ENCODE measurements at places on chromosomes 7 and 10.
A peak's percentile ranks its signal among the peaks of the same experiment; 100 is the strongest.

DNA sequence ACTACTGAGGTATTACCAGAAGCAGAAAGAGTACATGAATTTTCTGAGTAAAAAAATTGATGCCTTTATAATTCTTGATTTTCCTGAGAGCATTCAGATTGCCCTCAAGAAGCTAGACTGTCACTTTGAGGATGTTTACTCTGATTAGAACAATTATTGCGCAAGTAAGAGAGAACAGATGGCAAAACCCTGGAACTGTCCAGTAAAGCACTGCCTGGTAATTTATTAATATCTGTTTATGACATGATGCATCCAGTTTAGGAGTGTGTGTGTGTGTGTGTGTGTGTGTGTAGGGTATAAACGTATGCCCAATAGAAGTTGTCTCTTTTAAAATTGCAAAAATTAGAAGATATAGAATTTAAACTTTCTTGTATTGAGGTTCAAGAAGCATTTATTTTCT lies 379.7 kb downstream of the PHTF2 start:
- DNase-seq = no peak

DNA sequence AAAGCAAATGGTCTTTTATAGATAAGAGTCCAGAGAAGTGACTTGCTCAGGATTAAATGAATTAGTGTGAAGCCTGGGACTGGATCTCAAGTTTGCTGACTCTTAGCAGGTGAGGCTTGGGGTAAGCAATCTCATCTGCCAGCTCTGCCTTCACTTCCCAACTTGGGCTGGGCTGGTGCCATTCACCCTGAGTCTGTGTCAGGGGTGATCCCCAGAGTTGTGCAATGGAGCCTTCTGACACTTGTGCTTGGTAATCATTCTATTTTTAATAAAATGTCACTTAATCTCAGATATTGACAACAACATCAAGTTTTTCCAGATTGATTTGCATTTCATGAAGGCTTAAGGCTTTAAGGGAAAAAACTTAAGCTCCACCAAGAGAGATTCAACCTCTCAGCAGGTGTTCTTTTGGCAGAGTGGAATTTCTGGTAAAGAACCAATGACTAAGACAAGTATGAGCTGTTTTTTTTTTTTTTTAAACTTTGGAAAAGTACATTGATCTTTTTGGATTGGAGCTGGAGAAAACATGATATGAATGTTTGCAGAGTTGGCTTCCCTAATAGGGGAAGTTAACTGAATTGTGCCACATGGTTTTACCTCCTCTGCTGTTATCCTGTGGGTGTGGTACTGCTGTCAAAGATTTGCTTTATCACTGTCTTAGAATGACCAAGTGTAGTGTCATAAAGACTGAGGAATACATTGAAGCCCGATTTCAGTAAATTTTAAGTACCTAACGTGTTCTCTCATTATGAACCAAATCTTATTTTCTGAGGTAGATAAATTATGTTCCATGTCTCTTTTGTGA lies 48.6 kb upstream of the GPR37 start:
- no peak for DNase-seq

DNA sequence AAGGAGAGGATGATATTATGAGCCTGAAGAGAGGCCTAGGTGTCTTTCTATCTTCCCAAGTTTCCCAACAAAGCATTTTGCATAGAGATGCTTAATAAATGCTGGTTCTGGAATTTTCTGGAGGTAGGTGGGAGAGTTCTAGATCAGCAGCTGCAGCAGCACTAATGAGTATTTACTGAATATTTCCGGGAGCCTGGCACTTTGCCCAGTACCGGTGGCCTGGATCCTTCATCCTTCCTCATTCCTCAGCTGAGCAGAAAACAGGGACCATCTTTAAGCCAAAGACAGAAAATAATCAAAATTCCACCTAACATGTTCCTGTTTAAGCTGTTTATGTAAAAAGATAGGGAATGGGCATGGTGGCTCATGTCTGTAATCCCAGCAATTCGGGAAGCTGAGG lies 813.2 kb upstream of the AUTS2 start:
- DNase-seq = no peak

DNA sequence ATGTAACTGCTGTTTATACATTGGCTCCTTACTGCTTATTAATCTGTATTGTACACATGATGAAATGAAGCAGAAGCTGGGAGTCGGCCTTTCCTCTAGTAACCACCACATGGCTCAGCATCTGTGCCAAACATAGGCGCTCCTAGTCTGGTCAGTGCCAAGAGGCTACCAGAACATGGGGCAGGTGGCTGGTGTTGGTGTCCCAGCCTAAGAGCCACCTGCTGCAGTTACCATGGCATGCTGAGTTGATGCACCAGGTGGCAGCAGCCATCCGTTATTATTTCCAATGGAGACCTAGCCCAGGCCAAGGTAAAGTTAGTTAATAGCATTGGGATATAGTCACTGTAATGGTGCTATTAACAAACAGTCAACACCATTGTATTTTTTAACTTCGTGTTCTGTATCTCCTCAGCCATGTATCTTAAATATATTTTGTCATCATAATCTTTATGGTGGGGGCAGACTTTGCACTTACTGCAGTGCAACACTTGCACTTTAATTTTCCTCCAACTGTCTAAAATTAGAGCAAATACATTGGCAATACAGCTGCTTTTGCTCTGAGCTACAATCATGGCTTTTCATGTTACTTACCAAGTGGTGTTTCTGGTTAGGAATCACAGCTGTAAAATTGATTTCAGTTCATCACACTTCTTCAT lies 33.1 kb downstream of the HBP1 start:
- peak; percentile 20 for DNase-seq

GRCh38 chr10:11207560-11207844 lies 189.8 kb downstream of the CELF2 start:
- DNase-seq = no peak

GRCh38 chr10:74867351-74867750 lies 41.0 kb downstream of the KAT6B start:
- DNase-seq = no peak

- DNase-seq = no peak
These were observed 133.9 kb downstream of the AASS start for GRCh38 chr7:122010116-122010515.

- peak; percentile 97 for DNase-seq
These were observed at the start of gene GNA12 for GRCh38 chr7:2844153-2845033. Gene GNA12 (minus strand): TSS chr7:2844308. CDS start chr7:2844161, 147 bp downstream.

DNA sequence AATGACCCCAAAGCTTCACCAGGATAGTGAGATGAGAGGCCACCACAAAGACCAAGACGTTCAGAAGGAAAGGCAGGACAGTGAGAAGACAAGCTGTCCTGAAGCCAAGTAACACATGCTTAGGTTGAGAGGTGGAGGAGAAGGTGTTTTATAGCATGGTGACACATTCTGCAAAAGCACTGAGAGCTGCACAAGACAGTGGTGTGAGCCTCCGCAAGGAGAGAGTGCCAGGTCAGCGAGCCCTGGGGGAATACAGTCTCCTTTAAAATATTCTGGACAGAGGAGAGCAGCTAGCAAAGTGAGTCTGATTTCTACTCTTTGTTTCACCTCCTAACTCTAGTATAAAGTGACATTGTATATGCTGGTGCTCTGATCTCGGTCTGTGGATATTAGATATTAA lies 68.0 kb upstream of the VKORC1L1 start:
- no peak for DNase-seq

- DNase-seq = peak; percentile 90
These were observed 58.2 kb upstream of the DNAAF5 start for GRCh38 chr7:668139-668931.

DNA sequence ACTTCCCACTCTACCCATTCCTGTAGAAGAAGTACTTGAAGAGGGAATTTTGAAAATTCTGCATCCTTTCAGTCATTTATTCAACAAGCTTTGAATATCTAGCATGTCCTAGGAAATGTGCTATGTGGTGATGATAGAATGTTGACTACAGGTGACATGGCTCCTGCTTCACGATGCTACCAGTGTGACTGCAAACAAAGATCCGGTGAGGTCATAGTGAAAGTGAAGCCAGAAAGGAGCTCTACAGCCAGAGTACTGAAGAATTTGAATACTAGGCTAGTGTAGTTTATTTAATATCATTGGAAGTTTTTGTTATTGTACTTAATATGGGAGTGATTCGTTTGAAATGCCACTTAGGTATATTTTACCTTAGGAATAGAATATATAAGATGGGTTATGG lies 348.1 kb downstream of the TFEC start:
- no peak for DNase-seq

GRCh38 chr7:100676501-100677306 lies 3.2 kb downstream of the GNB2 start:
- no peak for DNase-seq

DNA sequence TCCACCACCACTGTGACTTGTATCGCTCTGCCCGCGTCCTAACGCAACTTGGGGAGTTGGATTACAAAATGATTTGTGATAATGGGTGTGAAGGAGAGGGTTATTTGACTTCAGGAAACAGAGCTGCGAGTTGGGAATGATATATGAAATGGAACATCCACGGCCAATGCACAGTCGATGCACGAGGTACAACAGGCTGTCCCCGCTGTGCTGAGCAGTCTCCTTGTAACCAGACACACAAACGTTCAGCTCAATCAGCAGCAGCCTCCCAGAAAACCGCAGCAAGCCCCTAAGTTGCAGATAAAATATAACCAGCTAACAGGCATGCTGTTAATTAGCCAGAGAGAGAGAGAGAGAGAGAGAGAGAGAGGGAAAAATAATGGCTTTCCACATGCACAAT lies 332.7 kb upstream of the MGMT start:
- DNase-seq = no peak

GRCh38 chr10:49632406-49633317 lies 18.8 kb downstream of the CHAT start:
- peak; percentile 12 for DNase-seq

- peak; percentile 78 for DNase-seq
These were observed 171.5 kb upstream of the TCF7L2 start for GRCh38 chr10:112778579-112778978.

- peak; percentile 68 for DNase-seq
These were observed 25.2 kb downstream of the DNAJC1 start for GRCh38 chr10:21978191-21978862.

GRCh38 chr10:132631338-132631735 lies 93.8 kb downstream of the INPP5A start:
- DNase-seq = peak; percentile 78

- no peak for DNase-seq
These were observed 676.5 kb downstream of the NRG3 start for GRCh38 chr10:82551506-82551905.

DNA sequence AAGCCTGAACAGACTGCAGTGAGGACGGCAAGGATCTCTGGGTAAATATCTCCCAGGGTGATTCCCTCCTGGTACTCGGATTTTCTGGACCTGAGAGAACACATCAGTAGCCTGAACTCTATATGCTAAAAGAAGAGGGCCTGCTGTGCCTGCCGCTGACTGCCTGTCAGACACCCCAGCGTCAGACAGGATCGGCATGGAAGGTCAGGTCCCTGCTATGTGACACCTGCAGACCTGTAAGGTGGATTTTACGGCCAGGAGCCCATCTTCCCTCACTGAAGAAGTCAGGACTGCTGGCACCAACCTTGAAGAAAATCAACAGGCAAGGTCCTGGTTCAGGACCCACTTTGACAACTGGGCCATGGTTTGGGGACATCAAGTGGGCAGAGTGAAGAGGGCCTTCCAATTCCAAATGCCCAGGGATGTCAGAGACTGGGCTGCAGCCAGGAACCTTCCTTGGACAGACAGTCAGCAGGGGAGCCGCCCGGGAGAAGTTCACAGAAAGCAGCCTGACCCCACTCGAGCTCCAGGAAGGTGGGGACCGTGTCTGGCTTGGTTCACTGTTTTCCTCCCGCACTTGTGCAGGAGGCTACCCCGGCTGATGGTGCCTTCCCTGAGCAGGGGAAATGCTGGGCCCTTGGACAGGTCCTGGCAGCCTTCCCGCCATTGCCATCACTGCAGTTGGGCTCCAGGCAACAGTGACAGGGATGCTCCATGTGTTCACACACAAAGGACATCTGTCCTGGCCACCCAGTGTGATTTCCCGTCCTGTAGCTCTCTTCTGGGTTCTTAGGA lies 91.8 kb upstream of the LANCL2 start:
- no peak for DNase-seq

GRCh38 chr7:90176195-90176594 lies 21.9 kb downstream of the STEAP1 start:
- DNase-seq = no peak

DNA sequence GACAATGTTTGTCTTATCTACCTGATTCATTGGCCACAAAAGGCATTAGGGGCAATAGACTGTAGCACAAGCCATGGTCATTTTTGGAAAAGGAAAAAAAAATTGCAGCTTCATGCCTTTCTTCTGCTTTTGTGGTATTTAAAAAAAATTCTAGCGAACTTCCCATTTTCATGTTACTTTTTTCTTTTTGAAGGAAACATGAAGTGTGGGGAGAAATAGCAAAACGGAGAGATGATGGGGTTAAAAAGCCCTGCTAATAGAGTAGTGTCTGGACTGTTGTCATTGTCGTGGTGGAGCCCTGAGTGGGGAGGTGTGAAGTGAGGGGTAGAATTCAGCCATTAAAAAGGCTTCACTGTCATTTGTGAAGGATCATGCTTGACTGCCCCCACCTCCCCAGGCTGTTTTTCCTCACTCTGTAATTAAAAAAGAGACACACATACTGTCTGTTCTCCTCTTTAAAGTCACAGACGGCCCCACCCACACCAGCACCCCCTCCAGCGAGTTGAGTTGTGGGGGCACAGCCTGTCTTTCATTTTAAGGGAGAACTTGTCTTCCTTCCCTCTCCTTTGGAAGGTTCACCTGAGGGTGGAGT lies 272.4 kb downstream of the CREB5 start:
- no peak for DNase-seq

- peak; percentile 99 for DNase-seq
These were observed 49.1 kb downstream of the APBB1IP start for GRCh38 chr10:26486990-26487850.

DNA sequence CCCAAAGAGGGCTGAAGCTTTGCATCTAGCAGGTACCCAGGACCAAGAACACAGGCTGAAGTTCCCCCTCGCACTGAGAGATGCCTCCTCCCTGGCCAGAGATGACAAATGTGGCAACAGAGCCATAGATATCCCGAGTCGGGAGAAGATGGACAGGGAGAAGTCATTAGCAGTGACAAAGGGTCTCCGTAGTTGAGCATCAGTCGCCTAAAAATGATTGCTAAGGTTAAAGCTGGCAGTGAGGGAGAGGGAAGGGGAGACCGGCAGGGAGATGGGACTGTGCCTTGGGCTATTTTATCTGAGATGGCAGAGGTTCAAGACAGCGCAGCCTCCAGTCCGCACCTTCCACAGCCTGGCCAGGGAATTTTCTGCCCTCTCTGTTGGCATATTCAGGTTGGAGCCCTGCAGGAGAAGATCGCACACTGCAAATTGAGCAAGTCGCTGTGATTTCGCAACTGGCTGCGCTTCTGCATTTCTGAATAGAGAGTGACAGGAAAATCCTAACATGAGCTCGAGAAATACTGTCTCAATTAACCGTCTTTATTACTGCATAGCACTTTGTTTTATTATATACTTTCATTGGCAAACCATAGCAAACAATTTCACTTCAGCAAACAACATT lies 238.9 kb upstream of the GPR26 start:
- no peak for DNase-seq

- peak; percentile 53 for DNase-seq
These were observed 393.6 kb upstream of the GALNT17 start for GRCh38 chr7:70738151-70738885.

DNA sequence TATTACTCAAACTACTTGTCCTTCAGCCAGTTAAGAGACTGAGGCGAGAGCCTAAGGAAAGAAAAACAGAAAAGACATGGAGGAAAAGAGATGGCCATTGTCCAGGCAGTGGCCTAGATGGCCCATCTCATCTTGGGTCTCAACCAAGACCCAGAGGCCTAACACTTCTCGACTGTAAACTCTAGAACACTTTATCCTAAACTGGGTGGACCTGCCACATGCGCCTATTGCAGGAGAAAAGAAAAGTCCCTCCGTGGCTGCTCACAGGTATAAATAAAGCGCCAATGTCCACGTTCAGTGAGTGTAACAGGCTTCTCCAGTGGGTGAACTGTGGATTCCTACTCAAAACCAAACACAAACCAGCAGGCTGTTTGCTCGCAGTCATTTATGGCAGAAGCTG lies 92.7 kb upstream of the DDC start:
- DNase-seq = no peak
